ENCODE measurements at places on chromosomes 7 and 10.

GRCh38 chr10:16999665-17000451, 129.8 kb downstream of the CUBN start:
- DNase-seq: peak; percentile 36

DNA sequence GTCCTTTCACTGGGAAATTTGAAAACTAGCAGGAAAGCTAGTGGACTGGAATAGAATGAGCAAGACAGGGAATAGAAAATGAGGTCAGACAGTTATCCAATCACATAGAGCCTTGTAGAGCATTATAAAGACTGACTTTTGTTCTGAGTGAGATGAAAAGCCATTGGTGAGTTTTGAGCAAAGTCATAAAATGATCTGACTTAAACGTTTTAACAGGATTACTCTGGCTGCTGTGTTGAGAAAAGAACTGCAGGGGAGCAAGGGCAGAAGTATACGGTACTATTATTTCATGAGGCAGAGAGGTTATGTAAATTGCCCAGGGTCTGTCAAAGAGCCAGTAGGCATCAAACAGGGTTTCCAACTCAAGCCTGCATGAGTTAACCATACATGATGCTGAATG, 393.4 kb downstream of the TFEC start:
- no peak for DNase-seq

GRCh38 chr10:118669020-118669791, 73.8 kb upstream of the PRLHR start:
- peak; percentile 88 for DNase-seq

- peak; percentile 59 for DNase-seq
Observed at GRCh38 chr7:116169060-116169459, 41.3 kb upstream of the TES start.

- DNase-seq: no peak
Observed at GRCh38 chr10:129029851-129030602, 437.0 kb upstream of the MGMT start.

DNA sequence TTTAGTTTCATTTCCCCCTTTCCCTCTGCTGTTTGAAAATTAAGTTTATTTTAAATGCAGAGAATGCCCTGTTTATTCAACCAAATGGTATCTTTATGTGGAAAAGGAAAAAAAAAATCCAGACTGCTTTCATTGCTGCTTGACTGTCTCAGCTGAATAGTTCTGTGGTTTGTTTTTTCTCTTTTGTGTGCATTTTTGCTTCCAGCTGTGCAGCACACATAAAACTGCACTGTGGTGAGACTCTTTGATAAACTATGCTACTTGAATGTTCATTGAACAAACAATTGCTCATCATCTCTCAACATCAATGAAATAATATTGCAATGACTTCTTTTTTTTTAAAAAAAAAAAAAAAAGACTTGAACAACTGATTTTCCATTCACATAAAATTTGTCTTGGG, 78.6 kb upstream of the GLI3 start:
- peak; percentile 36 for DNase-seq

DNA sequence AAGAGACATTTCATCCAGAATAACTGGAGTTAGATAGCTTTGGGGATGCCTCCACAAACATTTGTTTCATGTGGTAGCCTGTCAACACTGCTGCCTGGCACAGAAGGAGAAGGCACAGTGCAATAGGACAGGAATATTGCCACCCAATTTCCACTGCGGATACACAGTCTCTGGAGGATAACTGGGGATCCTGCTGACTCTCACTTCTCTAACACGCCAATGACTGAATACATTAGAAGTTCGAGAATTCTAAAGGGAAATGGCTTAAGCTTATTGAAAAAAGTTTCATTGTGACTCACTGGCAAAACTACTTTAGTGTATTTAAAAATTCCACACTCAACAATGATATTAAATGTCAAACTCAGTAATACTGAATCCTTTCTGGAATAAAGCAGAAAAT, 12.9 kb downstream of the ARL3 start:
- DNase-seq: no peak

DNA sequence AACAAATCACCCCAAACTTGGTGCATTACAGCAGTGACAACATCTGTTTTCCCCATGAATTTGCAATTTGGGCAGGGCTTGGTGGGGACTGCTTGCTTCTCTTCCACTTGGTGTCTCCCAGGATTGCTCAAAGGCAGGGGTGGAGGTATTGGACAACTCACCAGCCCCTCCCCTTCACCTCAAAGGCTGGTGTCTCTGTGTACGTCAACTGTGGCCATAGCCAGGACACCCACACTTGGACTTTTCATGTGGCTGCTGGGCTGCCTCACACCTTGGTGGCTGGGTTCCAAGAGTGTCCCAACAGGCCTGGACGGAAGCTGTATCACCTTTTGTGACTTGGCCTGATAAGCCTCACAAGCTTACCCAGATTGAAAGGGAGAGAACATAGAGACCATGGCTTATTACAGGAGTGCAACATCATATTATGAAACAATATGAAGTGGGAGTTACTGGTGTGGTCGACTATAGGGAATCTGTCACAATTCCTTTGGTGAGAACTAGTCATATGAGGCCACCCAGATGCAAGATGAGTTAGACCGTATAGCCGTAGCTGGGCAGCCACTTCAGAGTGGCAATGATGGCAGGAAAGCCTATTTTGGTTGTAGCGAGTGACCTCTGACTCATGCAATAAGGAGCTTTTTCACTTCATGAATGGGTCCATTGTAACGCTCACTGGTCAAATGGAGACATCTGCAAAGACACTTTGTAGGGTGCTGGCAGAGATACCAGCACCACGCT, 187.6 kb upstream of the ITGB1 start:
- no peak for DNase-seq

DNA sequence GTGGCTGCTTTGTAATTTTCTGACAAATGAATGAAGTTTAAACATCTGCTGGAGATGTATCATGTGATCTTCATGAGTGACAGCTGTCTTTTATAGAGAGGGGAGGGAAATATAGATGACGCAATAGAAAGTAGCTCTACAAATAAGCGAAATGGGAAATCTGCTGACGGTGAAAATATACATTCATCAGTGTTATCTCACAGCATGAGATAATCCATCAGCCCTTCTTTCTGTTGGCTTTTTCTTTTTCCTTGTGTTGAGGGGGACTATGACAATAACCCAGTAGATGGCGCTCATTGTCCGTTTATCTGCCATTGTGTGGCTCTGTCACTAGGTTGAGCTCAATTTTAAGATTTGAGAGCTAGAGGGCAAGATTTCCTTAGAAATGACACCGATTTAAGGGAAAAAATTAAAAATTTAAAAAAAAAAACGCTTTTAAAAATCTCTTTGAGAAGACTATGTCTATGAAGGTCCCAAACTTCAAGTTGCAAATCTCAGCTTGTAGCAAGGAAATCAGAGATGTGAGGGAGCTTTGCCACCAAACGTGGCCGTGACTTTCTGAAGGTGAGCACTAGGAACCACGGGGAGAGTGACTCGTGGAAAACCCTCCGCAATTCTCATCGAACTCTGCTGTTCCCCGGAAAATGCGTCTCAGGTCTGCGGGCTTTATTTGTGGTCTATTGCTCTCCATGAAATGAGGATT, 114.6 kb upstream of the SFMBT2 start:
- DNase-seq: peak; percentile 73

- DNase-seq: peak; percentile 80
Observed at GRCh38 chr10:58637352-58637751, 124.7 kb downstream of the BICC1 start.

- no peak for DNase-seq
Observed at GRCh38 chr10:88964869-88965415, 12.4 kb upstream of the ACTA2 start.

DNA sequence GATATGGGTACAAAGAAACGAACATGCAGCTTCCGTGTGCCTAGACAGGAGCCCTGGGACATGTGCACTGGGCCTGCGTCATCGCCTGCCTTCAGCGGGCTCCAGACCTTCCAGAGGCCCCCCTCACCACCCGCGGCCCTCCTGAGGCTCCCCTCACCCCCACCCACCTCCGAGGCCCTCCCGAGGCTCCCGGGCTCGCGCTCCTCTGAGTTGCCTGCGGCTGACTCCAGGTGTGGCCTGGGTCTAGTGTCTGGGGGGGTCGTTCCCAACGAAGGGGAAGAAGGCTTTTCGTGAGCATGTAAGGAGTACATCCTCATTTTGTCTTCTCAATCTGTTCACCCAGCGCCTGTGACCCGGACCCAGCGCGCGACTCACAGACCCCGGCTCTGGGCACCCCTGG, 177.3 kb upstream of the ZNF32 start:
- DNase-seq: no peak

- DNase-seq: no peak
Observed at GRCh38 chr10:78358982-78359381, 325.3 kb downstream of the RPS24 start.

DNA sequence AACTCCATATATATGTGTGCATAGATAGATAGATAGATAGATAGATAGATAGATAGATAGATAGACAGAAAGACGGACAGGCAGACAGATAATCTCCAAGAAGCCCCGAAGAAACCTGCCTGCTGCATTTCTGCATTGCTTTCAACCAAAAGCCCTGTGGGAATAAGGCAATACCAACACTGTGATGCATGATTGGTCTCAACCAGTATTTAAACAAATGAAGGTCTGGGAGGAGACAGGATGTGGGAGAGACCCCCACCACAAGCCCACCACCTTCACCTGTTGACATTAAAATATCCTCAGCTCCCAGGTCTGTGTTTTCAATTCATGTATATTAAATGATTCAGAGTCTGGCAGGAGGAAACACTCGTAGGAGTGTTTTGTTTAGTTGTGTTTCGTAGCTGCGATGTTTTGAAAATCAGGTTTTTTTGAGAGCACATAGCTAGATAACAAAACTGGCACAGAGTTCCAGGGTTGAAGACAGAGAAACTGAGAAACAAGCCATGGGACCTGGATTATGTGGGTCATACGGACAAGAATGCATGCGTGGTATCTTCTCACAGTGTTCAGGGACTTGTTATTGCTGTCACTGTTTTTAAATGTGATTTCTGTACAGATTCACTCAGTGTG, 200.7 kb upstream of the AHR start:
- no peak for DNase-seq

DNA sequence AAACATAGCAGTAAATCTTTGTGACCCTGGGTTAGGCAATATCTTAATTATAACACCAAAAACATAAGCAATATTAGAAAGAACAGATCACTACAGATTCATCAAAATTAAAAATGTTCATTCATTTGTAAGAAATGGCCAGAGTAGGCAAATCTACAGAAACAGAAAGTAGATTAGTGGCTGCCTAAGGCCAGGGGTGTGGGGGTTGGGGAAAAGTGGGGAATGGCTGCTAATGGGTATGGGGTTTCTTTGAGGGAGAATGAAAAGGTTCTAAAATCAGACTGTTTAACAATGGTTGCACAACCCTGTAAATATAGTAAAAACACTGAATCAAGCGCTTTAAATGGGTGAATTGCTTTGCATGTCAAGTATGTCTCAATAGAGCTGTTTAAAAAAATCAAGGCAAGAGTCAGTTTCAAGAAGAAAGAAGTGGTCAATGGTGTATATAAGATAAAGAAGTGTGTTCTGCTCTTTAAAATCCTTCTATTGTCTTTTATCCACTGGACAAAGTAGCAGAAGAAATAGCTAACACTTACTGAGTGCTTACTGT, 42.6 kb downstream of the CDK6 start:
- DNase-seq: no peak

- DNase-seq: no peak
Observed at GRCh38 chr10:121808835-121809234, 119.0 kb downstream of the ATE1 start.

DNA sequence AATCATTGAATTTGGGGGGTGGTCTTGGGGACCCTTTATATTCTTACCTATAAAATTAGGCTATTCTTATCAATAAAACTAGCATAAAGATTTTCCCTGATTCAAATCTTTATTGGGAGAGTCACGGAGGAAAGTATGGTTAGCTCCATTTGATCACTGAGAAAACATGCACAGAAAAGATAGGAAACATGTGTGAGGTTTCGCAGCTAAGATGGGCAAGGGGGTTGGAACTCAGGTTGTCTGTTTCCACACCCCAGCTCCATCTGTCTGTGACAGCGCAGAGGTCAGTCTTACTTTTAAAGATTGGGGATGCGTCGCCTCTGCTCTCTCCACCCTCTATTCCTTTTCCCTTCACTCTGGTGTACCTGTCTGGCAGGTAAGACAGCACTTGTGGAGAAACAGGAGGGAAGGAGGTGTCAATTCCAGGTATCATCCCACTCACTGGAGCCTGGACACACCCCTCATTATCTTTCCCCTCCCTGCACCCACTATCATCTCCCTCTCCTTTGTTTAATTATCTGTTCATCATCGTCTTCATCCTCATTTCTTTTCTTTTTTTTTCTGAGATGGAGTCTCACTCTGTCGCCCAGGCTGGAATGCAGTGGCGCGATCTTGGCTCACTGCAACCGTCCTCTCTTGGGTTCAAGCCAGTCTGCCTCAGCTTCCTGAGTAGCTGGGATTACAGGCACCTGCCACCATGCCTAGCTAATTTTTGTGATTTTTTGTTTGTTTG, 2.4 kb upstream of the DENND10 start:
- DNase-seq: no peak

- DNase-seq: no peak
Observed at GRCh38 chr7:122369756-122370155, 65.2 kb upstream of the FEZF1 start.

DNA sequence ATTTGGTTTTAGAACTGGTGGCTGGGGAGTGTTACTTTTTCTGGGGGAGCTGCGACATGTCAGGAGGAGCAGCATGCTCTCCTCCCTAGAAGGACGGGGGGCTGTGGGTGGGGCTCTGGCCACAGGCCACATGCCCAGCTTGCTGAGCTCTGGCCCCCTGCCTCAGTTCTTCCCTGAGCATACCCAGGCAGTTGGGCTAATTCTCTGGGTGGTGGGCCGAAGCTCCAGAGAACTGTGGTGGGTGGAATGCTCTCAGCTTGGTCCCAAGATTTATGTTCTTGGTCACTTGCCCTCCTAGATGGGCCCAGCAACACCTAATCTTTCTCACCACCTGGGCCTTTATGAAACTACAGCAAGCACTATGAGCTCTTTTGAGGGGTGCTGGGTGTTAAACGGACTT, 5.1 kb upstream of the ZNF775 start:
- DNase-seq: no peak

- DNase-seq: no peak
Observed at GRCh38 chr7:14040528-14040927, 51.1 kb upstream of the ETV1 start.

DNA sequence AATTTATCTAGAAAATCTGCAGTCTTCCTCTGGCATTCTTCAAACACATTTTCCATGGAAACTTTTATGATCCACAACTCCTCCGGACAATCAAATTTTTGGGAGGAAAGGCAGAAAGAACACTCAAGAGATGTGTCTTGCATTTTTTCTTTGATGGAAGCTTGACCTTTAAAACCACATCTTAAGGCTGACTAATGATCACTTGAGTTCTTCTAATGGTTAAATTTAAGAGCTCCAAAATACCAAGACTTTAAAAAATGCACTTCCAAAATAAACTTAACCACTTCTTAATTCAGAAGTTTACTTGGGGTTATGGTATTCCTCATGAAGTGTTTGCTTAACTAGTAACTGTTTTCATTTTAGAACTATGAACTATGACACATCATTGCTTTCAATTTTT, 43.3 kb downstream of the ETV1 start:
- DNase-seq: peak; percentile 77

DNA sequence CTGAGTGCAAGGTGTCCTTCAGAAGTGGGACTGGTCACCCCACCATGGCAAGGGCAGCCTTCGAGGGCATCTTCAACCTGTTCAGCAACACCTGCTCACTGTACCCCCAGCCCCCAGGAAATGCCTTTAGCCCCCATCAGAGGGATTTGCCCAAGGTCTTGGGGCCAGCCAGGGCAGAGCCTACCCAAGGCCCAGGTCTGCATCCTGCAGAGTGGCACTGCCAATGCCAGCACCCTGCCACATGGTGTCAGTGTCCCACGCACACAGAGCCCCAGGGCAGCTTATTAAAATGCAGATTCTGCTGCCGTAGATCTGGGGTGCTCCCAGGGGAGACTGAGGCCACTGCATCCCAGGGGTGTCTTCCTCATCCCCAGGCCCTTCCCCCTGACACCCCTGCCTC, 106.2 kb upstream of the KCTD7 start:
- peak; percentile 12 for DNase-seq
